ENCODE measurements at places on chromosomes 2 and 18. TPM values are rescaled to one million over a fixed set of nuclear protein-coding genes. Genes with fewer than 3 reads are reported as not detected.

GPR39 gene
- 4.9 TPM for polyA plus RNA-seq

BCL2L11 gene
- 14.6 TPM for polyA plus RNA-seq

HJURP gene
- polyA plus RNA-seq: 18.7 TPM

IL36G gene
- 0.35 TPM for polyA plus RNA-seq

LRRC30 gene
- 0.60 TPM for polyA plus RNA-seq

SOX11 gene
- 20.3 TPM for polyA plus RNA-seq

CFAP65 gene
- polyA plus RNA-seq: 0.27 TPM

HMSD gene
- polyA plus RNA-seq: 1.1 TPM

LBX2 gene
- 2.7 TPM for polyA plus RNA-seq

SOWAHC gene
- 19.0 TPM for polyA plus RNA-seq

IL1R2 gene
- 0.23 TPM for polyA plus RNA-seq

CCDC85A gene
- polyA plus RNA-seq: 1.8 TPM

CXCR4 gene
- polyA plus RNA-seq: 55.8 TPM

STPG4 gene
- 0.11 TPM for polyA plus RNA-seq

C2orf15 gene
- polyA plus RNA-seq: 11.6 TPM

DSG4 gene
- 0.05 TPM for polyA plus RNA-seq

LONRF2 gene
- 3.0 TPM for polyA plus RNA-seq

DES gene
- 6.0 TPM for polyA plus RNA-seq

HRH4 gene
- polyA plus RNA-seq: 0.17 TPM

TMEM185B gene
- 21.0 TPM for polyA plus RNA-seq

TRIM43 gene
- polyA plus RNA-seq: 0.32 TPM

DYSF gene
- 9.9 TPM for polyA plus RNA-seq

LYG2 gene
- not detected for polyA plus RNA-seq

MYOM1 gene
- polyA plus RNA-seq: 6.7 TPM

NOSTRIN gene
- 30.3 TPM for polyA plus RNA-seq

YWHAQ gene
- polyA plus RNA-seq: 377 TPM

CYP27C1 gene
- polyA plus RNA-seq: 10.5 TPM

KHK gene
- polyA plus RNA-seq: 26.2 TPM

NEB gene
- polyA plus RNA-seq: 20.3 TPM

ALS2 gene
- 28.2 TPM for polyA plus RNA-seq

HOXD9 gene
- polyA plus RNA-seq: 106 TPM

MOGAT1 gene
- not detected for polyA plus RNA-seq

PTPRM gene
- 105 TPM for polyA plus RNA-seq

CD8A gene
- polyA plus RNA-seq: 0.44 TPM

KIF1A gene
- 9.9 TPM for polyA plus RNA-seq

COL5A2 gene
- polyA plus RNA-seq: 157 TPM

Measured in left renal pelvis (tissue), 4 donors.